Stimulated activated CD4-positive, alpha-beta T cell treated with anti-CD3 and anti-CD28 coated beads, TNF-alpha, amount 100 ng/mL, for 4 hours (primary cell): ENCODE measurements at places on chromosomes 6 and 20.

DNA sequence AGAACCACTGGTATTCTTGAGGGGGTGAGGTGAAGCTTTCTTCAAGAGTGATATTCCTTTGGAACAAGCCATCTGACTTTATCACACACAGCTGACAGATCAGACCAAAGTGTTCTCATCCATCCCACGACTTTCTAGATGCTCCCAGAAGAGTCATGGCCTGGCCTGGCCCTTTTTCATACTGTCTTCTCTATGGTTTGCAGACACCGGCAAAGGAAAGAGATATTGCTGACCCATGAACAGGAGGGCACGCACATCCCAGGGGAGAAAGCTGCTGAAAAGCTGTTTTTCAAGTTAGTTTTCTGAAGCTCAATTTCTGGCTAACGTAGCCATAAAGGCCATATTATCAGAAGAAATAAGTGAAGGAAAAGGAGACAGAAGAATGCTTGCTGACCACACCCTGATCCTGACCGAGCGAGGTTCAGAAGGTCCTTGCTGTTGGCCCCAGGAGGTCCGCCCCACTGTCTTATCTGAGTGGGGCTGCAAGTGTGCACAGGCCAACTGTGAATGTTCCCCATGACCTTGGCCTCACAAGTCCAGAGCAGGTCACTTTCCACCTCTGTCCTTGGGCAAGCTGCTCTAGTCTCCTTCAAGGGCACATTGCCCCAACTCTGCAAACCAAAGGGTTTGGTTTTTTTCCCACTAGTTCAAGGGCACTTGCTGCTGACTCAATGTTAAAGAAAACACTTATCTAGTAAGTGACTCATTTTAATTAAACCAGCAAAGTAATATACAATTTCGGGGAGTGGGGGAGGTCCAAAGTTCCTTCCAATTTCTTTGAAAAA, 2.0 kb downstream of the ACSS1 start:
- no peak for DNase-seq

GRCh38 chr20:18988701-18989100, 175.1 kb downstream of the SCP2D1 start:
- DNase-seq, result no peak

- no peak for DNase-seq
Observed at GRCh38 chr6:142255785-142256184, 46.0 kb upstream of the ADGRG6 start.

GRCh38 chr20:43681468-43681942, 14.6 kb downstream of the MYBL2 start:
- no peak for DNase-seq

DNA sequence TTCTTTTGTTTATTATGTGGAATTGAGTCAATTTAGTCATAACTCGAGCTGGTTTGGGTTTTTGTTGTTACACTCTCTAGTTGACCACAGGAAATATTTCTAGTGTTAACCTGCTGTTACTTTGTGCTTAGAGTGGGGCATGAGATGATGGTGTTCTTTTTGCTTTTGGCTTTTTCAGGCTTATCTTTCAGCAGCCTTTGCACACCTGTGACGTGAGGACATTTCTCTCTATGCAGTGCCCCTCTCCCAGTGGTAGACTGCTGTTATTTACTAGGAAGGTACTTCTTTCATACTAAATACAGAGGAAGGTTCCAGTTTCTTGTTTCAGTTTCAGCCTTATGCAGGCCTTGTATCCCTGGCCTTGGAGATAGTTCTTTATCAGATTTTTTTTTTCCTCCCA, 766.8 kb upstream of the MAN1A1 start:
- no peak for DNase-seq

DNA sequence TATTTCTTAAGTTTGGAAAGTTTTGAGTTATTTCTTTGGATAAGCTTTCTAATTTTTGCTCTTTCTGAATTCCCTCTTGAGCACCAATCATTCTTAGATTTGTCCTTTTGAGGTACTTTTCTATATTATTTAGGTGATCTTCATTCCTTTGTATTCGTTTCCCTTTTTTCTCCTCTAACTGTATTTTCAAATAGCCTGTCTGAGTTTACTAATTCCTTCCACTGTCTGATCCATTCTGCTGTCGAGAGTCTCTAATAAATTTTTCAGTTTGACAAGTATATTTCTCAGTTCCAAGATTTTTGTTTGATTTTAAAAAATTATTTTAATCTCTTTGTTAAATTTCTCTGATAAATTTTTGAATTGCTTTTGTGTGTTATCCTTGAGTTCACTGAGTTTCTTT, 16.3 kb upstream of the ZNF311 start:
- DNase-seq, result no peak

DNA sequence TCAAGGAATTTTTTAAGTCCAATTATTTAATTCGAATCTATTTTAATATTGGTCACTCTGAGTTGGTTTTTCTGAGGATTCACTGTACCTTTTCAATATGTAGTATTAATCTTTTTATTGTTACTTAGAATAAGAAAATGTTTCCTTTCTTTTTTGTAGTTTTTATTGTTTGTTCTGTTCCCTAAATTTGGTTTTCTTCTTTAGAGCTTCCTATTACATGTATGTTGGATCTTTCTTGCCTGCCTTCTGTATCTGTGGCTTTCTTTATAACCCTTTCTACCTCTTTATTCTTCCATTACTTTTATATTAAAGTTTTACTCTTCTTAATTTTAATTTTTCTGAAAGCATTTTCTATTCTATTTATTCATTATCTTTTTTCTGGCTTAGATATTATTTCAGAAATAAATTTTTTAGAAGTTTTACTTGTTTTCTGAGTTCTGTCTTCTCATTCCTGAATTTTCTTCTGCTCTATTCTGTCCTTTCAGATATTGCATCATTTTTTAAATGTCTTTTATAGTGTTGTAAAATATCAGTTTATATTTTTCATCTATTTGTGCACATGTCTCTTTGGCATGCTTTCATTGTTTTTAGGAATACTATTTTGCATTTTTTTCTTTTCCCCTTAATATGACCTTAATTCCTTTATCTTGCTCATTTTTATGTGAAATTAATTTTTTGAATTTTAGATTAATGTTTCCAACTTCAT, 33.6 kb upstream of the UST start:
- no peak for DNase-seq

- DNase-seq, result no peak
Observed at GRCh38 chr6:10722570-10722819, 375 bp upstream of the TMEM14C start.

GRCh38 chr6:163170294-163170883, 244.1 kb upstream of the QKI start:
- no peak for DNase-seq

GRCh38 chr6:109472132-109472995, 10.7 kb downstream of the ZBTB24 start:
- DNase-seq, result no peak

DNA sequence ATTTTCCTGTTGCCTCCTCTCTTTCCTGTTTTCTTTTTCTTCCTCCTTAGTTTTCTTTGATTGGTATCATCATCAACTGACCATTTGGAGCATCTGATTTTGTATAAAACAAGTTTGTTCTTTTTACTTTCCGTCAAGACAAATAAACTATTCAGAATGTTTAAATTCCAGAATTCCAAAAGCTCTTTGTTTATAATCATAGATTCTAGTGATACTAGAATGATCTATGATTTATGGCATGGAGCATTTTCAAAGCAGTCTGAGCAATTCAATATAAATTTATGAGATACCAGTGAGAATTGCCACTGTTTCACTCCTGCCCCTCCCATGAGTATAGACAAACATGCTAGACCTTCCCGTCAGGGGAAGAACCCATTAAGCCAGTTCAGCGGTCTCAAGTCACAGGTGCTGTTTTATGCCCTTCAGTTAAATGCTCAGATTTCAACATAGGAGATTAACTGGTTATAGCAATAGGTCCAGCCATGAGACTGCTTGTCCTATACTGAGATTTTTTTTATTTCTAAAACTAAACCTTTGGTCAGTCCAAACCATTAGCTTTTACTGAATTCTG, 60.7 kb downstream of the GRIK2 start:
- no peak for DNase-seq
